AG04450 (cell line): ENCODE measurements at places on chromosomes 4 and X. TPM values are rescaled to one million over a fixed set of nuclear protein-coding genes. Genes with fewer than 3 reads are reported as not detected.

GRCh38 chrX:1325515-1326116 is 11.0 kb upstream of the IL3RA start:
- DNase-seq: no peak

DNA sequence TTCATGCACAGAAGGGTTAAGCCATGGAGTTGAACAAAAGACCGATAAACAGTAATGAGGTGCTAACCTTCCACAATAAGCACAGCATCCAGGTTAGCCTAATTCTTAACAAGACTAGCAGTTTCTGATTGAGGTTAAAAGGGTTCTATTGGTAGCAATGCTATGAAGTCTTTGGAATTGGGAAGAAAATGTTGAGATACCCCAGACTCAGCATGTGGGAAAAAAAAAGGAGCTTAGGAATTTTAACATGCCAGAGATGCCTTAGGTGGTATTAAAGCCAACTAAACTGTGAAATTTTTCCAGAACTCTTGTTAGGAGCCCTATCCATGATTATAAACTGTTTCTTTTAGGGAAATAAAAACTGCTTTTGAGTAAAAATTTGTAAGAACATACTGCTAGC is 391.7 kb downstream of the GABRG1 start:
- DNase-seq: no peak

DNA sequence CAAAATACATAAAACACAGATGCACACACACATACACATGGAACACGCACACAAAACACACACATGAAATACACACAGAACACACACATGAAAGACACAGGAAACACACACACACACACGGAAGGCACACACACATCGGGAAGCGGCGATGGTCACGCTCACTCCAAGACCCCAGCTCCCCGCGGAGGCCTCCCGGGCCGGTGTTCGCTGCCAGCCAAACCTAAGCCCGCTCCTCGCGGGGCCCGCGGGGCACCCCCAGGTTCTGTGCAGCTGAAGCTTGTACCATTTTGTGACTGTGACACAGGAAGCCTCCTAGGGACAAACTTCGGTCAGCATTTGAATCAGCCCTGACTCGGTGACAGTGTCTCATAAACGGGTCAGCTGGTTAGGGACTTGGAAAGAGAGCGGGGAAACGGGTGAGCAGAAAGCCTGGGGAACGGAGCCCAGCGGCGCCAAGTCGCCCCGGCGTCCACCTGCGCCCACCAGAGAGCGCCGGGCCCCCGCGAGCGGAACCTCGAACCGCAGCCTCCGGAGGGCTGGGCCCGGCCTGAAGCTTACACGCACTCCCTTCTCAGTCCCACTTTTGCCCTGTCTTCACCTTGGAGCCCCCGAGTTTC is 32.1 kb downstream of the F11 start:
- no peak for DNase-seq

DNA sequence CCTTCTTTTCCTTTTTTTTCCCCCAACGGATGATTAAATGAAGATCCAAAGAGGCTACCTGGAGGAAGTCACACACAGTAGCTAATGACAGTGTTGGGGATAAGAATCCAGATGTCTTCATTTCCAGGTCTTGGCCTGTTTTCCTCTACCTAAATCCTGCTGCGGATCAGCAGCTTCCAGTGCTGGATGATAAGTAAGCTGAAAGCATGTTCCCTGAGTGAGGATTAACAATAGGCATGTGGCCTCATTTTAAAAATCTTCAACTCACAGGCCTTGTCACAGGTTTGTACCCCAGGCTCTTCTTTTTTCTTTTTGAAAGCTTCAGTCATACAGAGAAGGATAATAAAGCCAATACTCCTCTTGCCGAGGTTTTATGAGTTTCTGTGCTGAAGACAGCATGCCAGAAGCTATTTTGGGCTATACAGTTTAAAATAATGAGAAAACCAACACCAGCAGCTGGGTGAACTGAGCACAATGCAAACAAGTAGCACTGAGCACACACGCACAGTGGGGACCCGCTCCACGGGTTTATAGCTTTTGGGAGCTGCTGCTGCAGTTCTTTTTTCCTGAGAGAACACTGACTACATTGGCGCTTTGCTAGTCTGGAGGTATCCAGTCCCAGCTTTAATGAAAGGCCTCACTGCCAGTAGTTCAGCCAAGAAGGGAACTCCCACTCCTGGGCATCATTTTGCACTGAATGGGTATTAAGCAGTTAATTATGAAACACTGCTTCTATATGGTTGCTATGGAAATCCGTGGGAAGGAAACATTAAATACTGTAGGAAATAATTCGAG is 184.2 kb upstream of the CTSO start:
- no peak for DNase-seq

DNA sequence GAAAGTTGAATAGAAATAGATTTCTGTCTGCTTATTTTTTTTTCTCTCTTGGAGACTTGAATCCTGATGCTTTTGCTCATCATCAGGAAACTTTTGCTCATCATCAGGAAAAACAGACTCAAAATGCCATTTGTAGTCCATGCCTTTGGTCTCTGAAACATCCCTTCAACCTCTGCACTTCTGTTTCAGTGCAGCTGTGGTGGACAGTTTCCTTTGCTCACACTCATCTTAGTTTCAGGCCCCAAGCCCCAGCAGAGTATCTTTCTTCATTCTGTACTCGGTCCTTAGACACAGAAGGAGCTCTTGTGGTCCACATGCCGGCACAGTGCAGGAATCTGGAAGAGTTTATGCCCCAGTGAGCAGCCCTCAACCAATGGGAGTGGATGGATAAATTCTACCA is 337.9 kb downstream of the PPP3CA start:
- no peak for DNase-seq

DNA sequence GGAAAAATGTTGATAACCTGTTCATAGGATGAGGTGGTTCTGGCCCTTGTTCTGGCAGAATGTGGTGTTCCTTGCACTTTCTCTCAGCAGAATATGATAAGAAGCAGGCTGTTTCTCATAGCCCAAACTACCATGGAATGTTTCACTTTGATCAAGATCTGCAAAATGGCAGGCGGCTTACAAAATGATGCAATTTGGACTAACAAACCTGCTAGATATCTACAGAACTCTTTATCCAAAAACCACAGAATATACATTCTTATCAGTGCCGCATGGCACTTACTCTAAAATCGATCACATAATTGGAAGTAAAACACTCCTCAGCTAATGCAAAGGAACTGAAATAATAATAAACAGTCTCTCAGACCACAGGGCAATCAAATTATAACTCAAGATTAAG is 55.9 kb upstream of the ABCB7 start:
- no peak for DNase-seq

- no peak for DNase-seq
Measured at GRCh38 chrX:121179972-121180371, 132.6 kb downstream of the GLUD2 start.

GRCh38 chr4:6001680-6002491 is 16.3 kb downstream of the C4orf50 start:
- DNase-seq: no peak

SYTL5 gene
- 2.1 and 2.3 TPM in 2 replicates for polyA plus RNA-seq

GNL3L gene
- 25.6 and 26.4 TPM in 2 replicates for polyA plus RNA-seq

USP17L22 gene
- not detected in 2 replicates for polyA plus RNA-seq
